ENCODE measurements at places on chromosomes 5 and 9.

DNA sequence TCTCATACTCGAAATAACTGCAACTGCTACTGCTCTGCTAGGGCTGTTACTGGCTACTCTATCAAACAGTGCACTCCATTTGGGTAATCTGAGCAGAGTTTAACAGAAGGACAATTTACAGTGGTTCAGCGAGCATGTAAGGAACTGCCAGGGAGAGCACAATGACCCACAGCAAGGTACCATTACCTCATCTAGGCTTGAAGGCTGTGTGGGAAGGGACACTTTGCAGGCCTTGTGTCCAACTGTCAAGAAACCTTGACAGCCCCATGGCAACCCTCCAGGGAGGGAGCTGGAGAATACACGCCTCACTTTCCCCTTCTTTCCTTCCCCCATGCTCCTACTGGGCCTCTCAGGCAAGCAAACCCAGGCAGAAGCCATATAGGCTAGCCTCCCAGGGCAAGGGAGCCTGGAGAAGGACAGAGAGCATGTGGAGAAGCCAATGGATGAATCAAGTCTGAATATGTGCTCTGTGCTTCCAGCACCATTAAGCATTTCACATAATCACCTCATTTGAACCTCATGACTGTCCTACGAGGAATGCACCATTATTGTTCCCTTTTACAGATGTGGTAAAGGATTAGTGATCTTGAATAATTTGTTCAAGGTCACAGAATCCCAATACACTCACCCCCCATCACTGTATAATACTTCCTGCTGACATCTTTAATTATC lies 49.9 kb upstream of the JAK2 start:
- no peak for DNase-seq

DNA sequence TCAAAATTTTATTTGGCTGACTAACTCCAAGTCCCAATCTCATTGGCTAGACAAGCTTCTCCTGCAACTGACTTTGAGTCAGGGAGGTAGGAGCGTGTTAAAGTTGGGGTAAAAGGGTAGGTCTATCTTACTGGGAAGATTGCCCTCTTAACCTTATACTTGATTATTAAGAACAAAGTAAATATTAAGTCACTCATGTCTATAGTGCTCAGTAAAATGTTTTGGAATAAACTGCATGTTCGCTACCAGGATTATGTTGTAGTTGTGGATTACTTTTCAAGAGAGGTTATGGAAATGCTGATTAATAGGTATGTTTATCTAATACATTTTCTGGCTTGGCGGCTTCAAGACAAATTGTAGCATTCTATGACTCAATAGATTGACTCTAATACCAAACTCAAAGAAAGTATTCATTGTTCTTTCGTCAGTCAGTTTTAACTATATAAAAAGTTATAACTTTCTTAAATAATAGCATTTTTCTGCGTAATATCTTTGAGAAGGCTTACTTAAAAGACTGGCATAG lies 539.1 kb downstream of the PSAT1 start:
- no peak for DNase-seq

- no peak for DNase-seq
Observed at GRCh38 chr9:22528485-22528884, 81.9 kb downstream of the DMRTA1 start.

DNA sequence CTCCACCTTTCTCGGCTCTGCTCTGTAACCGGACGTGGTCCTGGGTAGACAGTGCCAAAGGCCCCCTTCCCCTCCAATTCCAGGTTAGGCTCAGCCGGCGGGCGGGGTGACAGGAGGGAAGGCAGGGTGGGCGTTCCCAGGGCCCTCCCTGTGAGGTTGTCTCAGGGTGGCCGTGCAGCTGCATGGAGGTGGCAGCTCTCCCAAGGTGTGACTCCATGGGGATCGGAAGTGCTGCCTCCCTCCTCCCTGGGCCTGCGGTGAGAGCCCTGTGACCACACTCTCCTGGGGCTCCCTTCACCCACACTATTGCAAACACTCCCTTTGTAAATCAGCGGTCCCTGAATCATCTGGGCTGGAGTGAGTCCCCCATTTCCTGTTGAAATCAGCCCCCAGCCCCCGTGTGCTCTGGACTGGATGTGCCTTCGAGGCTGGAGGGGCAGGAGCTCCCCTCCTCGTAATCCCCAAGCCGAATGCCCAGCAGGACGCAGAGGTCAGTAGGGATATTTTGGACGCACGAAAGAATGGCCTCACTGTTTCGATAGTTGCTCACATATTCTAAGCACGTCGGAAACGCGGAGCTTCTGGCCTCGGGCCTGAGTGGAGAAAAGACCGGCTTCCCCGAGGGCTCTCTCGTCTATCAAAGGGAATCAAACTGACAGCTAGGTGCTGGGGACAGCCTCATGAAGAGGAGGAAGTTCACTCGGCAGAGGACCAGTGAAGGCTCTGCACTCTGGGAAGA lies 107.6 kb upstream of the COL5A1 start:
- no peak for DNase-seq

DNA sequence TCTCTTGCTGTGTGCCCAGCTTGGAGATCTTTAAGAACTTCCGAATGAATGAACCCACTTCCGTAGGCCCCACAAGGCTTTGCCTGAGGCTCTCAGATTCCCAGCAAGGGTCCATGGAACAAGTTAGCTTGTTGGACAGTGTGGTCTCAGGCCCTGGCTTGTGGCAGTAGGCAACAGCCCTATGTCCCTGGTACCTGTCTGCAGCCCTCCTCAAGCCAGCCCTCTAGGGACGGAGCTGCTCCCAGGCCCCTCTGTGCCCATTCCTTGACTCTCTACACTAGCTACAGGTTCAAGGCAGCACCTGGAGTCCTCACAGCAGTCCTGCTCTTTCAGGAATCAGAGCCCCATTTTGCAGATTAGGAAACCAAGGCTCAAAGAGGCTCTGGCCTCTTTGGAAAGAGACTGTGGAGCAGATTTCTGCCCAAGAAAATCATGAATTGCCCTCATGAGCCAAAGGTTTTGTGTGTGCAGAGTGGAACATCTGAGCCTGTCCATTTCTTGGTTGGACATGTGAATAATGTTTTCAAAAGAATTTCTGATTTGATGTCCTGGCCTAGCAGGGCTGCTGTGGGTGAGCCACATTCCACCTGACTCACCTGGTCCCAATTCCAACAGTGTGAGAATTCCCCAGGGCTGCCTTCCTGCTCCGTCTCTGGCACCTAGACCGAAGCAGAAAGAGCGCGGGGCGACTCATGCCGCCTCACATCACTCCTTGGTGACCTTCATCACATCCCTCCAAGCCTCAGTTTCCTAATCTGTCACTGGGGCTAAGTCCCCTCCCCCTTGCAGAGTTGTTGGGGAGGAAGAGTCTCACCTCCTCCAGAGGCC lies 131.7 kb downstream of the BARX1 start:
- no peak for DNase-seq

- DNase-seq, result no peak
Observed at GRCh38 chr5:10250806-10251276, 761 bp downstream of the CCT5 start.

GRCh38 chr9:36258996-36259533 lies 817 bp upstream of the GNE start:
- DNase-seq, result no peak

DNA sequence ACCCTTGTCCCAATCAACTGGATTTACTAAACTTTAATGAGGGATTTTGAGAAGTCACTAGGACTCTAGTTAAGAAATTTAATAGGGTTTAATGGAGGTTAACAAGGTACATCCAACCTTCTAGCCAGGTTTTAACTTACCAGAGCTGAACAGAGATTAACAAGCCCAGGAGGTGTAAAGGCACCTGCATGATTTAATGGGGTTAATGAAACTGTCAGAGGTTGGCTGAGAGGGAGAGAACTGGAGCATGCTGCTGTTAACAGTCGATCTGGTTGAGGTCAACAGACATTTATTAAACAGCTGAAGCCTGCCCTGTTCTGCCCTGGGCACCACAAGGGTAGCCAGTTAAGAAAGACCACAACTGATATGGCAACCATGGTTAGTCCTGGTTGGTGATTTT lies 13.6 kb downstream of the HAND1 start:
- DNase-seq, result no peak

GRCh38 chr5:3307982-3308621 lies 287.5 kb upstream of the IRX1 start:
- no peak for DNase-seq

GRCh38 chr5:126143622-126144021 lies 279.6 kb upstream of the GRAMD2B start:
- DNase-seq, result no peak

DNA sequence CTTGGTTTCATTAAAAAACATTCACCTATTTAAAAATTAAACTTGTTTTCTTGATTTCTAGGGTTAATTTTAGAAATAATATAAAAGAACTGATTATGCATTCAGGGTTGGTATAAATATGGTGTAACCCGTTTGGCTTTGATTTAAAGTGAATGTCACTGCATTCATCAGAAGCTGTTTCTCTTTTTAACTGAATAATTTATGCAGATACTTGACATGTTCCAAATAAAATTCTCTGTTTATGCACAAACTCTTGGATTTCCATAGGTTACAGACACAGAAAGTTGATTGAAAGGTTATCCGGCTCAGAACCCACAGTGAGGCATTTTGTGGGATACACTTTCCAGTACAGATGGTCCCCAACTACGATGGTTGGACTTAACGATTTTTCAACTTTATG lies 161.3 kb downstream of the HACD4 start:
- no peak for DNase-seq

- no peak for DNase-seq
Observed at GRCh38 chr9:69428017-69428785, 103.2 kb downstream of the ENTREP1 start.

GRCh38 chr9:71326360-71326759 lies 204.9 kb upstream of the TRPM3 start:
- DNase-seq, result no peak

DNA sequence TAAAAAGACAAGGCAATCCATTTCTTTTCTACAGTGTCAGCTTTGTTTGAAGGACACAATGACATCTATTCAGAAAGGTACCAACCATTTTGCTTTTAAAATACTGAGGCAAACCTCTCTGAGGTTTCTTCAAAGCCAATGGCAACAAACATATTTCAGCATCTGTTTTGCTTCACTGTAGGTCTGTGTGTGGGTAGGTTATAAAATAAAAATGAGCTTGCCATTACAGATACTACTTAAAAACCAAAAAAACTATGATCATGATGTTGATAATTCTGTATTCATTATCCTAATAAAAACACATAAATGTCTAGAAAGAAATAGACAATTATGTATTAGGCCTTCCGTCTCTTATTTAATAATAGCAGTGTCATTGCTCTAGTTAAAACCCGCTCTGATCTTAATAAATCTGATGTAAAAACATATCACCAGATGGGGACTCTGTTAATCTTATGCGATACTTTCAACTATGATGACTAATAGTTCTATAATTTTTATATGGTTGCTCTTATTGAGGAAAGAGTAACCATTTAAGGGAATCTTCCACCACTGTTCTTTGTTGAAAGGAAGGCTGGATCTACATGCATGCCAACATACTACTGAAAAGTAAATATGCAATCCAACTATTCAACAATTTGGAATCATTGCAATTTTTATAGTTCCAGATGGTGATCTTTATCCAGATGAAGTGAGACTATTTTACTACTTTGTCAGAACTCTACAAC lies 647.2 kb downstream of the PDE4D start:
- no peak for DNase-seq

GRCh38 chr9:116232424-116233159 lies 79.0 kb downstream of the PAPPA start:
- DNase-seq, result no peak

DNA sequence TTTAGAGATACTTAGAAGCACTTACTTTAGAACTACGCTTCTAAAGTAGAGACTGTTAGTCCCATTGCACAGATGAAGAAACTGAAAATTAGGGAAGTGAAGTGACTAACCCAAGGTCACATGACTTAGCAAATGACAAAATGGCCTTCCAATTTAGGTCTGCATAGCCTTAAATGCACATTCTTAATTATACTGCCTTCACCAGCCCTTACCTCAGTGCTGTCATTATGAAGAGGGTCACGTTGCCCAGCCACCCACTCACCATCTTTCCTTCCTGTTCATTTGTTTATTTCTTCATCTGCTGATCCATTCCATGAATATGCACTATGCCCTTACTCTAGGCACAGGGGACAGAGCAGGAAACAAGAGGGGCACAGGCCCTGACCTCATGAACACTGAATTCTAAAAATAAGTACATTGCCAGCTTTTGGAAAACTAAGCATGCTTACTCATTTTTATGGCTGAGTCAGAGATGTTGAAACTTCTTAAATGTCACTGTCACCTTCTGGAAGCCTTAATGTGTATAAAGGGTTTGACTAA lies 8.6 kb downstream of the HAVCR2 start:
- no peak for DNase-seq

DNA sequence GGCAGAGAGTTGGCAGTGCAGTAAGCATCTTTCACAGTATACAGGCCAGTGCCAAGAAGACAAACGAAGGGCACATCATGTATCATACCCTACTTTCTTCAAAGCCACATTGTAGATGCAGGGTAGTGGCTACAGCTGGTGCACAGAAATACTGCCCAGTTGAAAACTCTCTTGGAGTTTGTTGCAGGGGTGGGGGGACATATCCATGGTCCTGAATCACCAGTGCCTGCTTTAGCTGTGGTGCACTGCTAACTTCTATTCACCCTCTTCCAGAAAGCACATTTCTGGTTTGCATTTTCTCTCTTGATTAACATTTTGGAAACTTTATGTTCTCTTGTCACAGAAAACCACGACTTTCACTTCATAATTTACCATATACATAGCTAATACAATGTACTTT lies 196.6 kb downstream of the PAPPA start:
- no peak for DNase-seq

- no peak for DNase-seq
Observed at GRCh38 chr5:30525353-30525752, 668.1 kb upstream of the CDH6 start.

GRCh38 chr5:82564963-82565362 lies 286.8 kb upstream of the RPS23 start:
- no peak for DNase-seq

DNA sequence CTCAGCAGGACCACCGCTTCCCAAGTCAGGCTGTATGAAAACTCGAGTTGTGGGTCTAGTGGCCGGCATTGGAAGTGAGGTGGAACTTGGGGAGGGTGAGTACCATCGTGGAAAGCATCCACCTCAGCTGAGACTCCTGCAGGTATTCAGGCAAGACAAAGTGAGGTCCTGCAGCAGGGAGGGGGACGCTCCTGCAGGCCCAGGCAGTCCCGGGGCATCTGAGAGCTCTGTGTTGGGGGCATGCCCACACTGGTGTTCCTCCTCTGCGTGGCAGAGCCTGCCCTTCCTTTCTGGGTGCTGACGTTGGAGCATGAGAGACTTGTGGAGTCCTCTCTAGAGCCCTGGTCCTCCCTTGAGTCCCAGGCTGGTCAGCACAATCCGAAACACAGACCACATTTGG lies 187.7 kb downstream of the CACNA1B start:
- no peak for DNase-seq

DNA sequence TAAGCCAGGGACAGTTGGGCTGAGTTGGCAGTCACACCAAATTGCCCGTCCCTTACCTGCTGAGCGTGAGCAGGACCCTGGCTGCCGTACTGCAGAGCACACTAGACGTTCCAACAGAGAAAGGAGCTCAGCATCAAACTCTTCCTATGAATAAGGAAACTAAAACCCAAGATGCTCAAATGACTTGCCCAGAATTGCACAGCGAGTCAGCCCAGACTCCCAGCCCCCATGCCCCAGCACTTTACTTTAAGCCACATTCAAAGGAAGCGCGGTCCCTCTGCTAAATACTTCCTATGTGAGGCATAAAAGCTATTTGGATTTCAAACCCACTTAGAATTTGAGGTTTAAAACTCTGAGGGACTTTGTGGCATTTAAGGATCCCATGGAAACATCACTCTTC lies 23.9 kb downstream of the PAX5 start:
- DNase-seq, result no peak

Measured in SK-N-MC (cell line).